ENCODE measurements at places on chromosomes 16 and 17.

DNA sequence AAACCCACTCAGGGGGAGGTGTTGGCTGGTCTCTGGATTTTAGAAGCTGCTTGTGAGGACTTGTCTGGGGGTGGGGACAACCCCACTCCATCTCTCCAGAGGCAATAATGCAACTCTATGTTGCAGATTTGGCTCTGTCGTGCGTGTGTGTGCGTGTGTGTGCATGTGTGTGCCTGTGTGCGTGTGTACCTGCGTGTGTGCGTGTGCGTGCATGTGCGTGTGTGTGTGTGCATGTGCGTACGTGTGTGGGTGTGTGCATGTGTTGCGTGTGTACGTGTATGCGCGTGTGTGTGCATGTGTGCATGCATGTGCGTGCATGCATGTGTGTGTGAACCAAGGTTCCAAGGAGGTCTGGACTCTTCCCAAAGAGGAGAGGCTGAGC, 120.4 kb upstream of the LHX1 start:
- DNase-seq: no peak

DNA sequence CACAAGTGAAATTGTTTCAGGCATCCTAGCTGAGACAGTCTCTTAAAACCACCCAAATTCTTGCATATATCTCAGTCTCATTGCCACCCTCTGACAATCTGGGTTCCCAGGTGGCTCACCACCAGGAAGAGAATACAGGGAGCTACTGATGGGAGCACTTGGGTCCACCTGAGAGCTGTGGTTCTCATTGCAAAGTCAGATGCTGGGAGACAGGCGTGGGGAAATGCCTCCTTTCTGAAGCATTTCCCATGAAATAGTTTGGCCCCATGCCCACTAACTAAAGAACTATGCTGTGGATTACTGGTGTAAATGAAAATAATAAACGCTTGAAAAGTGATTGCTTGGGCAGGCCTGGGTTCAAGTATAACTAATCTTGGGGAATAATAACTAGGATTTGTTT, 70.3 kb downstream of the CMC2 start:
- DNase-seq: peak; percentile 79

- no peak for DNase-seq
Observed at GRCh38 chr16:54986409-54986808, 55.7 kb downstream of the IRX5 start.

- DNase-seq: no peak
Observed at GRCh38 chr17:48064638-48065037, 16.5 kb downstream of the NFE2L1 start.

- no peak for DNase-seq
Observed at GRCh38 chr17:72397687-72398086, 276.9 kb downstream of the SOX9 start.

DNA sequence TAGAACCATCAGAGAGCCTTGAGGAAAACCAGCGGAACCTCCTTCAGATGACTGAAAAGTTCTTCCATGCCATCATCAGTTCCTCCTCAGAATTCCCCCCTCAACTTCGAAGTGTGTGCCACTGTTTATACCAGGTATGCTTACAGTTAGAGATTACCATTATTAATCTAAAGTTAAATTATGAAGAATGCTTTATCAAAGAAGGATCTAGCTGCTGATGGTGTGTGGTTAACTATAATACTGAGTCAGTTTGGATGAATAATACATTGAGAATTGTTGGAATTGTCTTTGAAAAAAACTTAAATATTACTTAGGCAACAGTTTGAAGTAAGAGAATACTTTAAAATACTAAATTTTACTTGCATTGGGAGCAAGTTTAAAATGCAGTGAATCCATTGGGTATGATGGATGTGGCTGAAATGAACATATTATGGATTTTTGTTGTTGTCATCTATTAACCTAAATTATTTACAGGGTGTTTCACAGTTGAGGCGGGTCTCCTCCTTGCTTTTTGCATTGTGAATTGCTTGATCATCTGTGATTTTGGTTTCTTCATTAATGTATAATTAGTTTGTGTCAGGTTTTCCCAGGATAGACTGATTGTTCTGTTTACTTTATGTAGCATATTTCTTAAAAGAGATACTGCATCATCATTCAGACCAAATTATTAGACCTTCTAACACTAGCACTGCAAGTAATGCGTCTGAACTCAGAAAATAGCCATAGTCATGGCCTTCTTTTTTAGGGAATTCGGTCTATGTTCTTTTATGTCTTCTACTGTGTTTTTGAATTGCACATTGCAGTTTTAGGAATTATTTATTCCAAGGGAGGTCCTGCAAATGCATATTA, 47.8 kb downstream of the OMG start:
- DNase-seq: peak; percentile 87

DNA sequence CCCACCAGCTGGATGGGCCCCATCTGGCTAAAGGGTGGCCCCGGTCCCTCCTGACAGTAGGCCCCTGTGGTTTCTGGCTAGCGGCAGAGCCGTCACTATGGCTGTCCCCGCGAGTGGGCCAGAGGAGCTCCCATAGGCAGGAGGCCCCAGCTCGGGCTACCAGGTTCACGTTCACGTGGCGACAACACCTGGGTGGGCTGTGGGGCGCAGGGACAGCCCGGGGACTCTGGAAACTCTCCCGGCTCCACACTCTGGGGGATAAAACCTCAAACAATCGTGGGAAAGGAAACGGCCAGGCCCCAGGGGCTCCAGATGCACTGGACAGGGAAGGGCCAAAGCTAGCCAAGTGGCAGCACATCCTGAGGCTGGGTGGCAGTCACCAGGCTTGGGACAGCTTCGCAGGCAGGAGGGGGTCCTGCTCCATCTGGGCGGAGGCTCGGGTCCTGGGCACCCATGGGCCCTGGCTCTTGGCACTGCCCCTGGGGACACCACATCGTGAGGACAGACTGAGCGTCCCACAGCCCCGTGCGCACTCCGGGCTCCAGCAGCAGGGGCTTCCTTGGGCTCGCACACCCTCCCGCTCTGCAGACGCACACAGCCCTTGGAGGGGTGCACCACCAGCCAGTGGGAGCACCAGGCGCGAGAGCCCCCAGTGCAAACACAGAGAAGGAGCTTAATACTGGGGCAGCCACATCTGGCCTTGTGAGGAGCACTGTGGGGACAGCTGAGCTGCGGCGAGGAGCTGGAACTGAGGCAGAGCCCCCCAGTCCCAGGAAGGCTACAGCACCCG, 4.4 kb downstream of the RNF166 start:
- DNase-seq: no peak

- peak; percentile 68 for DNase-seq
Observed at GRCh38 chr17:78970834-78971755, 8.6 kb downstream of the LGALS3BP start.

GRCh38 chr17:43392397-43392796, 6.4 kb upstream of the ARL4D start:
- DNase-seq: no peak

DNA sequence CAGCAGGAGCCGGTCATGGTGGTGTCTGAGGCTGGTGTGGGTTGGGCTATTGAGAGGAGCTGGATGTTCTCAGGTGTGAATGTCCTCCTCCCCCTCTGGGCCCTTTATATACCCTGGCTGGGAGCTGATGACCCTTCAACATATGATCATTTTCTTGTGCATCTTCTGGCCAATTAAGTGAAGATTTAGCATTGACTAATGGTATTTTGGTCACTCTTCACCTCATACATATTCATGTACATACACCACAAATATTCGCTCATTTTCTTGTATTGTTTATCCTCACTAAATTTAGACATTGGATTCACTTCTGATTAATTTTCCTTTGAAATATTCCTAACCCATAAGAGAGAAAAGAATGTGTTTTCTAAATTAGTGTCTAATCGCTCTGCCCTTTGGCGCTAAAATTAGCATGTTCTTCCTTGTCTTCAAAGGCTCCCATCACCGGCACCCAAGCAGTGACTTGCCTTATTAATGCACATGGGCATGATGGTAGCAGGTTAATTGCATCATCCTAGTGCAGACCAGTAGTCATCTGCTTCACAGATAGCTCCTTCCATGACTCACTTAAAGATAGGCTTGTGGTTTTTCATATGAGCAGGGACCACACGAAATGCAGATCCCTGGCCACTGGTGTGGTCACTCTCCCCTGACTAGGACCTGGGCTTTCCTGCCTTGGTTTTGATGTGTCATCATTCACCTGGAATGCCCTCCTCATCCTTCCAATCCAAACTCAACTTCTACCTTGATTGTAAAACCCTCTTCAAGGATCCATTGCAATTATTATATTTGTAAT, at the start of gene KRTAP2-4:
TSS of gene KRTAP2-4 (minus strand) at position 51 of the 796 bp plus-strand sequence. CDS start at position 17, 34 bp downstream.
- DNase-seq: peak; percentile 92

Measured in fibroblast of skin of right biceps (primary cell).